ENCODE measurements at places on chromosomes 7 and 10. TPM values are rescaled to one million over a fixed set of nuclear protein-coding genes. Genes with fewer than 3 reads are reported as not detected.

Gene CACNA2D1
- polyA plus RNA-seq, result 20.8 TPM

Gene EMX2
- polyA plus RNA-seq, result 1.4 TPM

Gene FOXI2
- not detected for polyA plus RNA-seq

Gene DDIT4
- polyA plus RNA-seq, result 98.7 TPM

Gene RBP3
- not detected for polyA plus RNA-seq

Gene CLRN3
- not detected for polyA plus RNA-seq

Gene ACTA2
- 518 TPM for polyA plus RNA-seq

Gene KLF14
- not detected for polyA plus RNA-seq

Gene POLR2J2
- 3.0 TPM for polyA plus RNA-seq

Gene GRM3
- polyA plus RNA-seq, result 0.18 TPM

Gene OR2A1
- polyA plus RNA-seq, result 1.6 TPM

Gene STN1
- 28.5 TPM for polyA plus RNA-seq

Gene RAMP3
- polyA plus RNA-seq, result 12.5 TPM

Gene PALD1
- 29.0 TPM for polyA plus RNA-seq

Gene DPP6
- polyA plus RNA-seq, result 0.61 TPM

Gene EEPD1
- polyA plus RNA-seq, result 20.2 TPM

Gene ZNF735
- not detected for polyA plus RNA-seq

Gene TMEM236
- polyA plus RNA-seq, result 0.21 TPM

Gene NYAP1
- polyA plus RNA-seq, result 5.2 TPM

Gene ANKRD61
- 4.5 TPM for polyA plus RNA-seq

Gene SPDYE3
- polyA plus RNA-seq, result 7.0 TPM

Gene PGAM2
- 0.24 TPM for polyA plus RNA-seq

Gene ELFN1
- 3.7 TPM for polyA plus RNA-seq

Gene VIPR2
- 0.41 TPM for polyA plus RNA-seq

Gene IDI1
- 85.0 TPM for polyA plus RNA-seq

Gene FAM180A
- polyA plus RNA-seq, result not detected

Gene AOC1
- 0.68 TPM for polyA plus RNA-seq

Gene IFIT3
- 12.4 TPM for polyA plus RNA-seq

Gene SLC13A4
- polyA plus RNA-seq, result 5.6 TPM

Gene NXPH1
- not detected for polyA plus RNA-seq

Gene CBX3
- 262 TPM for polyA plus RNA-seq

Gene PNLIPRP1
- polyA plus RNA-seq, result not detected

Gene WASHC2A
- polyA plus RNA-seq, result 66.0 TPM

Measured in left lung (tissue), 14 donors.